ENCODE measurements at places on chromosomes 5 and 9. TPM values are rescaled to one million over a fixed set of nuclear protein-coding genes. Genes with fewer than 3 reads are reported as not detected.
A peak's percentile ranks its signal among the peaks of the same experiment; 100 is the strongest.

- no peak for DNase-seq
Measured at GRCh38 chr9:660227-660626, 181.3 kb upstream of the DMRT1 start.

DNA sequence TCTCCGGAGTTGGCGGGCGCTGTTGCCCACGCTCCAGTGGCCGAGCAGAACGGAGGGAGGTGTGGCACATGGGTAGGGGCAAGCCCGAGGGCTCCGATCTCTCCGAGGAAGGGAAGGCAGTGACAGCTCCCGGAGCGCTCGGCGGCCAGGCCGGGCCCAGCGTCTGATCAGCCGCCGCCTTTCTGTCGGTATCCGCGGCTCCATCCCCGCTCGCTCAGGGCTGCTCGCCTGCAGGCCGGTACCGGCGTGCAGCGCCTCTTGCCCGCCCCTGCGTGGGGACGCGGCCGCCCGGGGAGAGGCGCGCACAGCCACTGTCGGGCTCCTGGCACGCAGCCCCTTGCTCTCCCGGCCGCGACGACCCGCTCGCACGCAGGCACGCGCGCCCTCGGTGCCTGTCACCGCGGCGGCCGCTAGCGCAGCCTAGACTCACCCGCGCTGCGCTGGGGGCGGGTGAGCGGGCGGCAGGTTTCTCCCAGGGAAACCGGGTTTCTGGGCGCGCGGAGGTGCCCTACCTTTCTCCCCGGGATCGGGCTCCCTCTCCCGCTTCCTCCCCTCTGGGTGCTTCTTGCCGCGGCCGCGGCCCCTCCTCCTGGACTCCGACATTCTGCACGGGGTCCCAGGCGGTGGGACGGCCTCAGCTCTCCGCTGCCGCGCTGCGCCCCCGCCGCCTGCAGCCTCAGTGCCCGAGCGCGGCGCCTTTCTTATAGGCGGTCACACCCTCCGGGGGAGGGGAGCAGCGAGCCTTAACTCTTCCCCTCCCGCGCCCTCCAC is 108.4 kb downstream of the PSD2 start:
- DNase-seq: peak; percentile 22

- no peak for DNase-seq
Measured at GRCh38 chr9:136910901-136911245, 24.6 kb downstream of the TRAF2 start.

- DNase-seq: no peak
Measured at GRCh38 chr9:29214690-29215253, 1641.5 kb upstream of the C9orf72 start.

- no peak for DNase-seq
Measured at GRCh38 chr9:120886490-120886967, 9.5 kb upstream of the PHF19 start.

DNA sequence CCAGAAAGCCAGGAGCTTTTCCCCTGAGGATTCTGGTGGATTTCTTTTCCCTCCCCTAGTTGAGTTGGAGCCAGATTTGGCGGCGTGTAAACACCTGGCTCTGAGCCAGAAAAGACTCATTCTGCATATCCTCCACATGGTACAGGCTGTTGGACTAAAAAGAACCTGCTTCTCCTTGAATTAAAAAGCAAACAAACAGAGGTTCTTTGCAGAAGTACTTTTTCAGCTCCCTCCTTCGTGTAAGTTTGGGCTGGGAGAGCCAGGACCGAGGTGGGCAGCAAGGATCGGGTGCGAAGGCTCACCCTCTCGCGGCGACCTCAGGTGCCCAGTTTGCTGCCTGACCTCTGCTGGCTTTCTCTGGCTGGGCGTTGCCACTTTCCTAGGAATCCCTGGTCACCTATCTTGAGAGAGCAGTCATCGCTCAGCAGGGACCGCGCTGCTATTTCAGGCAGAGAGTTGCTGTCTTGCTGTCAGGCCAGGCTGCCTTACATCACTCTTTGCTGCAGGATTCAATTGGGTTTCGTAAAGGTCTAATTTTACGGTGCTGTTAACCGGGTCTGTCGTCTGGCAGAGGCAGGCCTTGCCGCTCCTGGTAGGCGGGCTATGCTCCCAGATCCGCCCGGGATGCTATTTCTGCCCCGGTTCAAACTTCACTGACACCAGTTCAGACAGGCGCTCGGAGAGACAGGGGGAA is 3.2 kb downstream of the PAPPA start:
- DNase-seq: no peak

DNA sequence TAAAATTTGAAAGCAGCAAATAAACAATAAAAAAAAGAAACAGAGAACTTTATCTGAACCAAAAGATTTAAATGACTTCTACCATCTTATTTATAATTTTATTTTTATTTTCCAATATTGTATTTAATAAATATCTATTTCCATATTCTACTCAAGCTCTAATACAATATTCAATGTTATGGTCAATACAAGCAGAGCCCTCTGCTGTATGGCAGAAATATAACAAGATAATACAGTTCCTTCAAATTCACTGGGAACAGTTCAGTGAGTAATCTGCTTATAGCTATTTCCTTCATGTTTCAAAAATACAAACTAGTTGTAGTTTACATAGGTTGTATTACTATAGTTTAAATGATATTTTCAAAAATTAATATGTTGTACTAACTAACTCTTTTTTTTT is 332.7 kb downstream of the PRDM9 start:
- DNase-seq: no peak

DNA sequence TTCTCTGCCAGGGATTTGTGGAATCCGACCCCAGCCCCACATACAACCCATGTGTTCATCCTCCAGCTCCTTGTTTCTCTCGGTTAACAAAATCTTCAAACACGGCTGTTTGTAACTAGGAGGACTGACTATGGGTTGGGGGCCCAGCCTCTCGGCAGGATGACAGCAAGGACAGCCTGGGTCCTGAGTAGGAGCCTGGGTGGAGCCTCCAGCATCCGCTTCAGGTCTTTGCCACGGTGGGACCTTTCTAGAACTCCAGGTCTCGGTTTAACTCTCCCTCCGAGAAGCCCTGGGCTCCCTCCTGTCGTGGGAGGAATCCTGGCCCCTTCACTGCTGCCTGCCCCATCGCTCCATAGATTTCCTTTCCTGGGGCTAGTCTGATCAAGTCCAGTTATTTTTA is 248.5 kb downstream of the PBX3 start:
- no peak for DNase-seq

DNA sequence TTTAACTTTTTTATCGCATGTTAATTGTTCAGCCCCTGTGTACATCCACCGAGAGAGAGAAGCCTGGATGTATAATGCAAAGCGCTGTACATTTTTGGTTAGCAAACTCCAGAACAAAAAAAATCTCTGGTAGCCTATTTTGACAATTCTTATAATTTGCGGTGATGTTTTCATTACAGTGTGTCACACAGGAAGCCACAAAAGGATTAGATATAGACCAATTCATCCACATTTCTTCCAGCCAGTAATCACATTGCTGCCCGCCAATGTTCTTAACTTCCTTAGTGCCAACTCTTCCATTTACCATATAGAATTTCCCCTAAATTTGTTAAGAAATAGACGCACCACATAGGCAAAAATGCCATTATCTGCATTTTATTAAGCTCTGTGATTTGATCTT is 435.6 kb downstream of the EFNA5 start:
- DNase-seq: peak; percentile 2

GRCh38 chr5:50794812-50795211 is 128.4 kb downstream of the PARP8 start:
- no peak for DNase-seq

DNA sequence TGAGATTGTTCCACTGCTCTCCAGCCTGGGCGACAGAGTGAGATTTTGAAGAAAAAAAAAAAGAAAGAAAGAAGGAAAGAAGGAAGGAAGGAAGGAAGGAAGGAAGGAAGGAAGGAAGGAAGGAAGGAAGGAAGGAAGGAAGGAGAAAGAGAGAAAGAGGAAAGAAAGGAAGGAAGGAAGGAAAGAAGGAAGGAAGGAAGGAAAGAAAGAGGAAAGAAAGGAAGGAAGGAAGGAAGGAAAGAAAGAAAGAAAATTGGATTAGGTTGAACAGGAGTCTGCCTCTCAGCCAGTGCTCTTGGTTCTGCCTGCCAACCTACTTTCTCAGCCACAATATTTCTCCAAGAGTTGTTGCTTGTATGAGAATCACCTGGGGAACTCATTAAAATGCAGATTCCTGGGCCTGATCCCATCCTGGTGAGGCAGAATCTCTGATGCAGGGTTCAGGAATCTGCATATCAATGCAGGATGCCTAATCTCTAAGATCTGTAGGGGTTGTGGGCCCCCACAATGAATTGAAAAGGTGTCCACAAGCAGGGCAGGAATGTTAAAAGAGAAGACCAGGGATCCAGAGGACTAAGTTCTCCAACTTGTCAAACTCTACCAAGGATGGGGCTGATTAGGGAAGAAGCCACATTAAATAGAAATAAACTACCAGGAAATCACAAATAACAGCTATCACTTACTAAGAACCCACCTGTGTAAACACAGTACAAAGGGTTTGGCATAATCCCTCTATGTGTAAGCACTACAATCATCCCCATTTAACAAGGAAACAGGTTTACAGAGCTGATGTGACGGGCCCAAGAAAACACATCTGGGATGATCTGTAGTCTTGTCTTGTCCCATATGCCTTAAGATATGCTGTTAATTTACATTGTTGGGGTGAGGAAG is 23.4 kb upstream of the GALNT10 start:
- DNase-seq: no peak

SPINK7 gene
- not detected for polyA plus RNA-seq

PDLIM7 gene
- polyA plus RNA-seq: 2.3 TPM

SH2D3C gene
- 16.9 TPM for polyA plus RNA-seq

IRGM gene
- polyA plus RNA-seq: 2.4 TPM

AQP3 gene
- polyA plus RNA-seq: 7.9 TPM

DOK3 gene
- 0.48 TPM for polyA plus RNA-seq

Measured in immature natural killer cell (primary cell).